A549 treated with DMSO at 1 μM for 4 hours (cell line): ENCODE measurements at places on chromosomes 5 and 9. TPM values are rescaled to one million over a fixed set of nuclear protein-coding genes. Genes with fewer than 3 reads are reported as not detected.

SLC22A5 gene
- 14.8 to 18.7 TPM (median 16.1 TPM) in 5 replicates for total RNA-seq

SLC25A48 gene
- total RNA-seq: 0.09 to 0.21 TPM (median 0.17 TPM) in 3 of 5 replicates, not detected in the others

TMOD1 gene
- 3.0 to 3.4 TPM (median 3.3 TPM) in 5 replicates for total RNA-seq

C9 gene
- not detected in 5 replicates for total RNA-seq

PCDHA1 gene
- total RNA-seq: 0.10 to 0.19 TPM (median 0.16 TPM) in 5 replicates

IFNA6 gene
- total RNA-seq: not detected in 5 replicates

PGM5 gene
- not detected in 5 replicates for total RNA-seq

ST8SIA4 gene
- total RNA-seq: 0.36 to 0.91 TPM (median 0.74 TPM) in 5 replicates

MED27 gene
- total RNA-seq: 29.6 to 34.4 TPM (median 33.6 TPM) in 5 replicates

PRDM9 gene
- not detected in 5 replicates for total RNA-seq

IL17B gene
- total RNA-seq: not detected in 5 replicates

SETX gene
- total RNA-seq: 22.9 to 25.7 TPM (median 23.7 TPM) in 5 replicates

PCDHGA10 gene
- total RNA-seq: 0.03 TPM in 1 of 5 replicates, not detected in the others

SHC3 gene
- 0.38 to 0.71 TPM (median 0.50 TPM) in 5 replicates for total RNA-seq

HTR4 gene
- not detected in 5 replicates for total RNA-seq

PCDHGB2 gene
- 0.09 to 0.20 TPM (median 0.14 TPM) in 4 of 5 replicates, not detected in the other for total RNA-seq

EIF4E1B gene
- not detected in 5 replicates for total RNA-seq

GABRA1 gene
- not detected in 5 replicates for total RNA-seq

AJM1 gene
- total RNA-seq: 3.2 to 4.8 TPM (median 3.8 TPM) in 5 replicates

ANKRD34B gene
- total RNA-seq: 0.03 to 0.09 TPM (median 0.05 TPM) in 4 of 5 replicates, not detected in the other

UGT3A2 gene
- total RNA-seq: not detected in 5 replicates

SRP19 gene
- total RNA-seq: 76.7 to 92.3 TPM (median 82.8 TPM) in 5 replicates

SLC27A6 gene
- total RNA-seq: 0.03 TPM in 1 of 5 replicates, not detected in the others

CCL21 gene
- total RNA-seq: not detected in 5 replicates
